ENCODE measurements at places on chromosomes 4 and X. TPM values are rescaled to one million over a fixed set of nuclear protein-coding genes. Genes with fewer than 3 reads are reported as not detected.
A peak's percentile ranks its signal among the peaks of the same experiment; 100 is the strongest.

DNA sequence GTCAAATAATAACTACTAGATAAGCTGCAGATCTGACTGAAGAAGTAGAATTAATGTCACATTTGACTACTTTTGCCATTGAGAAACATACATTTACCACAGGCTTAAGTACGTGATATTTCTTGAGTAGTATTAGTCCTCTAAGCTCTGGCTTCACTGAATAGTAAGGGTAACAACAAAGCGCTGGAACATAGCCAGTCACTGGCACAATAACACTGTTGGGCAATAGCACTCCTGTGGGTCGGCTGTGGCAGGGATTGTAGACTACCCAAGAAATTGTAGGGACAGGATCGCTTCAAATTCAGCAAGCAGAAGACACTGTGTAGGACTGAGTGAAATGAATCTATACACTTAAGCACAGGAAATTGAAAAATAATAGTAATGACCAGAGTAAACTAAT lies 27.1 kb upstream of the IL15 start:
- no peak for ATAC-seq

DNA sequence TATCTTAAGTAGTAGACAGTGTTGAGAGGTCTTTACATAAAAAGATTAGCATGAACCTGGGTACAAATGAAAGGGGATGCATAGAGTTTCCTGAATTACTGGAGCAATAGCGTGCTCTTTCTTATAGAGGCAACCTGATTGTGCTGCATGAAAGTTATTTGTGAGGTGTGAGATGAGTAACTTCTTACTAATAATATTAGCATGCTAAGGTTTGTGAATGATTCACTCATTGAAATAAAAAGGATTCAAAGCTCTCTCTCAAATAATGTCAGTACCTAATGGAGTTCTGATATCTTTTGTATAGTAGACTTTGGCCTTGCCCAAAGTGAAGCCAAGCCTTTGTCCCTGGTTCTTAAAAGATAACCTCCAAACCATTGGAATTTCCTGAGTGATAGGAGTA lies 131.0 kb upstream of the CXXC4 start:
- ATAC-seq = no peak

GRCh38 chrX:29528281-29528680 lies 687.1 kb upstream of the MAGEB2 start:
- no peak for ATAC-seq

DNA sequence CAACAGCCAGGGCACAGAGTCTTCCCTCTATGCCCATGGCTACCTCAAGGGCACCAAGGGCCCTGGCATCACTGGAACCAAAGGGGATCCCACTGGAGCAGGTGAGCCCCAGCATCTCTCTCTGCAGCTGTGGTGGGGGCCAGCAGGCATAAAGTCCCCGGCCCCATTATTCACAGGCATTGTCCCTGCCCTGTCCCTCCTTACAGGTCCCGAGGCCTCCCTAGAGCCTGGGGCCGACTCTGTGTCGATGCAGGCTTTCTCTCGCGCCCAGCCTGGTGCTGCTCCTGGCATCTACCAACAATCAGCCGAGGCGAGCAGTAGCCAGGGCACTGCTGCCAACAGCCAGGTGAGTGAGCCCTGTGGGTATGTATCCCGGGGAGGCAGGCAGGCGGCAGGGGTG lies 12.3 kb upstream of the UBA1 start:
- no peak for ATAC-seq

- ATAC-seq = no peak
Observed at GRCh38 chr4:81751531-81752289, 280.0 kb upstream of the RASGEF1B start.

DNA sequence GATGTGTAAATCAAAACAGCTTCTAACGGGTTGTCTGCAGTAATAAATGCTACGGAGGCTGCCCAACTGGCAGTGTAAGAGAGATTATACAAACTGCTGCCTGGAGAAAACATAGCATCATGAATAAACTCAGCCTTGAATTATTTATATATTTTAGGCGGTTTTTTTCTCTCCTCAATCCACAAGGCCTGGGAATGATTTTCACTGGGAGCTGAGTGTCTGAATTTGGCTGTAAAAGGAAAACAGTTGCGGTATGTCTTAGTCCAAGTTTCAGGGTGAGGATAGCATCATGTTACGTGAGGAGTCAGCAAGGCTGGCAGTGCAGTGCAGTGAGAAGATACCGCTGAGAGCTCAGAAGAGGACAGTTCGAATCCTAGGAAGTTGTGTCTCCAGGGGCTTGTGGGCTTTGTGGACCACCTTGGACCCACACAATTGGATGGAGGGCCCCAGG lies 291.5 kb upstream of the BOD1L1 start:
- ATAC-seq = peak; percentile 77

The HELT gene
- not detected for total RNA-seq

DNA sequence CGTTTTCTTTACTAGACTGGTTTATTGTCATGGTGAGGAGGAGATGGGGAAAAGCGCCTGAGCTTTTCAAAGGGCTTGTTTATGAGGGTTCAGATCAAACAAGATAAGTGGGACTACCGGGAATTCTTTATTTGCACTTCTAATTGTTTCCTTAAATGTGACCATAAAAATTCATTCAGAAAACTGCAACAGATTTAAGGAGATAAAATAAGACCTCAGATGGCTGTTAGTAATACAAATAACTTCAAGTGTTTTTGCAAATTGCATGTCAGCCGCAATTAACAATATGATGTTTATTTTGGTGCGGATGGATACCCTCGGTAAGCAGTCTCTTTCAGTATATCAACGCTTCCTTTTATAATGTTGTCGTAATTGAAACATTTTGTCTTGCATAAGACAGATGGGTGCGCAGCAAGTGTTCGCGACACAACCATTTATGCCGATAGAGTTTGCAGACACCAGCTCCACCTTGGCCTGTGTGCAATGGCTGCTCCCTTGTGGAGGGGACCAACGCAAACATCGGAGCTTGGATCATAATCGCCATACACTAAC lies 151.0 kb downstream of the C4orf33 start:
- peak; percentile 32 for ATAC-seq

DNA sequence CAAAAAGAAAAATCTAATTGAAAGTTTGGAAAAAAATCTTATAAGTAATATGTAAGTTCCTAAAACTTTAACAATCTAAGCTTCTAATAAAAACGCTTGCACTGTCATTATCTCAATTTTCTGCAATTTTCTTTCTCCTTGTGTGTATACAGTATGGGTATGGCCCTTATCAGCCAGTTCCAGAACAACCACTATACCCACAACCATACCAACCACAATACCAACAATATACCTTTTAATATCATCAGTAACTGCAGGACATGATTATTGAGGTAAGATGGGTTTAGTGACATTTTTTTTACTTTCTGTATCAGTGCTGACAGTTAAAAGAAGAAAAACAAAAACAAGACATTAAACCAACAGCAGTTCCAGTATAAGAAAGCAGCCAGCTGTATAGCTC lies 4.9 kb downstream of the STATH start:
- ATAC-seq = no peak

The CT45A2 gene
- not detected for total RNA-seq

The PDE5A gene
- total RNA-seq = 11.6 TPM

The FAM9B gene
- 0.31 TPM for total RNA-seq

DNA sequence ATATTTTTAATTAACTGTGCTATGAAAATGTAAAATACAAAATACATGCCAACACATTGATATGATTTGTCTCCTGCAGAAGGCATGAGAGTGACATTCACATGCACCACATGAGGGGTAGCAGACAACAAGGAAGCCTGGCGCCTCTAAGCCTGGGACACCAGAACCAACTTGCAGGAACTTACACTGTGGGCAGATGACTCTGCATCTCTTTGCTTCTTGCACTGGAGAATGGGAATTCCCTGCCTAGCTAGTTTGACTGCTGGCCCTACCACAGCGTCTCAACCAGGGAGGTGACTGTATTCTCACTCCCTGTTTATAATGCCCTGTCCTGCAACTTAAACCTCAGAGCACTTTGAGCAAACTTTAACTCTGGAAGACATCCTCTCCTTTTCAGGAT lies 40.5 kb downstream of the PAGE2 start:
- no peak for ATAC-seq

The TSPAN5 gene
- 37.9 TPM for total RNA-seq

The CNKSR2 gene
- total RNA-seq = 19.2 TPM

The FAM47E gene
- total RNA-seq = 5.9 TPM

DNA sequence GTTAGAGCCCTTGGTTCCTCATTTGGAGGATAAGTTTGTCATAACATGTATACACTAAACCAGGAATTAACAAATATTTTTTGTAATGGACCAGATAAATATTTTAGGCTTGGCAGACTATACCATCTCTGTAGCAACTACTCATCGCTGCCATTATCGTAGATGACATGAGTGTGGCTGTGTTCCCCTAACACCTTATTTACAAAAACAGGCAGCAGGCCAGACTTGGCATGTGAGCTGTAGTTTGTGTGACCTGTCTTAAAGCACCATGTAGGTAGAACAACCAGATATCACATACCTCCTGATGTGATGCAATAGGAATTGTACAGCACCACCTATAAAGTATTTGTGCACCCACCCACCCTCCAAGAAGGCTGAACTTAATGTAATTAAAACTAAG lies 82.0 kb downstream of the RASGEF1B start:
- no peak for ATAC-seq

The PLAC8 gene
- total RNA-seq = 0.49 TPM

GRCh38 chr4:133403913-133404312 lies 254.8 kb downstream of the PCDH10 start:
- ATAC-seq = no peak

The NPY2R gene
- not detected for total RNA-seq

The AWAT2 gene
- total RNA-seq = not detected

GRCh38 chrX:153689654-153690465 lies 2.1 kb downstream of the SLC6A8 start:
- ATAC-seq = peak; percentile 5

- no peak for ATAC-seq
Observed at GRCh38 chr4:37908488-37909331, 17.8 kb downstream of the TBC1D1 start.

The SPANXA2 gene
- not detected for total RNA-seq

DNA sequence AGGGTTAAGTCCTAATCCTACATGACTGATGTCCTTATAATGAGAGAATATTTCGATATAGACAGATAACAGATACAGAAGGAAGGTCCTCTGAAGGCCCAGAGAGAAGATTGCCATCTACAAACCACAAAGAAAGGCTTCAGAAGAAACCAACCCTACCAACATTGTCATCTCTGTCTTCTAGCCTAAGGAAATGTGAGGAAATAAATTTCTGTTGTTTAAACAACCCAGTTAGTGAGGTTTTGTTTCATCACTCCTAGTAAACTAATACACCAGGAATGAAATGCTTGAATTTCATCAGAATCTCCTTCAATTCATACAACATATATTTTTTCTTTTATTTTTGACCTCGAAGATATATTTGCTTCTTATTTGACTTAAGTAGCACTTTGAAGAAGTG lies 1527.8 kb downstream of the STIM2 start:
- no peak for ATAC-seq

The UGT2A1 gene
- total RNA-seq = 4.5 TPM

DNA sequence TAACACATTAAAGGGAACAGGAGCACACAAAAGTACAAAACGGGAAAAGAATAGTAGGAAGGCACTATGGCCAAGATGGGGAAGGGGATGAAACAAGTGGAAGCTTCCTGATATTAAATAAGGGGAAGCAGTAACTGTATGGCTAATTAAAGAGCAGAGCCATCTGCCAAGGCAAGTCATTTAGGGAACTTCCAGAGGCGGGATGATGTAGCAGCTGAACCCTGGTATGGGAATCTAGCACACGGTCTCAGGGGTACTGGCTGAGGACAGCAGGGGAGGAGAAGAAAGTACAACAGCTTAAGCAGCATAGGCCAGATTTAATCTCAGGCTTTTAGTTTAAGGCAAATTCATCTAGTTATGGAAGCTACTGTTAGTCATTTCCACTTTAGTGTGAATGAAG lies 59.1 kb downstream of the IGFBP7 start:
- ATAC-seq = no peak

GRCh38 chrX:120759685-120760084 lies 116.0 kb downstream of the CT47B1 start:
- ATAC-seq = no peak

The TACC3 gene
- total RNA-seq = 2.6 TPM

The OPRPN gene
- not detected for total RNA-seq

Data from motor neuron (in vitro differentiated cells).